Midbrain (tissue), 1 donor: ENCODE measurements at places on chromosomes 2 and 18.

DNA sequence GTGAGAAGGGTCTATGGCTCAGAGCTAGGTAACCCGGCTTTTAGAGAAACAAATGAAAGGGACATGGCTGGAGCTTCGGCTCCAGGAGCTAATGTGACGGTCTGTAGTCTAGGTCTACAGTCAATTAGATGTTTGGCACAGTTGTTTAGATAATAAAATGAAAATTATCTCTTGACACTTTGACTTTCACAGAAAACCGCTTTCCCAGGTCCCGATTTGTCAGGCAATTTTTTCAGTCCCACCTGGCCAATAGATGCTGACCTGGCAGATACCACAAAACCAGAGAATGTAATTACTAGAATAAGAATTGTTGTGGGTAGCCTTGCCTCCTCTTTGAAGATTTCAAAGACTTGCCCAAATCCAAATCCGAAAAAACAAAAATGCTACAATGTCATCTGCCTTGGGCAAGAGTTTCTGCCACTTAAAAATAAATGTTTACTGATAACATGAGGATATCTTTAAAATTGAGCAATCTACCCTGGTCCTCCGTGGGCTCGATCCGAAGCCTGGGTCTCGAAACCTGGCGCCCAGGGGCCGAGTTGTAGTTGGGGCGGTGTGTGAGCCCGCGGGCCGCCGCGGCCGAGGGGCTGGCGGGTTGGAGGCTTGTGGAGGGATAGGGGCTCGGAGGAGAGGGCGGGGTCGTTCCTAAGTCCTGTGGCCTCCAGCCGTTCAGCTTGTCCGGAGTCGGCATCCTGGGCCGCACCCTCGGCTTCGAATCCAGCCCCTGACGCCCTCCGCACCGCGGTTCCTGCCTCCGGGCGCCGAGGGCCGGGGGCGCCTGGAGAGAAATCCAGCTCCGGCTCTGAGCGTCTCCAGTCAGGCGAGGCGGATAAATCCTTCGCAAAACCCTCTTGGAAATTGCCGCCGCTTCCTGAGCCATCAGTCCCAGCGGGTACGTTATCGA is 2.3 kb downstream of the EMX1 start:
- DNase-seq: no peak

DNA sequence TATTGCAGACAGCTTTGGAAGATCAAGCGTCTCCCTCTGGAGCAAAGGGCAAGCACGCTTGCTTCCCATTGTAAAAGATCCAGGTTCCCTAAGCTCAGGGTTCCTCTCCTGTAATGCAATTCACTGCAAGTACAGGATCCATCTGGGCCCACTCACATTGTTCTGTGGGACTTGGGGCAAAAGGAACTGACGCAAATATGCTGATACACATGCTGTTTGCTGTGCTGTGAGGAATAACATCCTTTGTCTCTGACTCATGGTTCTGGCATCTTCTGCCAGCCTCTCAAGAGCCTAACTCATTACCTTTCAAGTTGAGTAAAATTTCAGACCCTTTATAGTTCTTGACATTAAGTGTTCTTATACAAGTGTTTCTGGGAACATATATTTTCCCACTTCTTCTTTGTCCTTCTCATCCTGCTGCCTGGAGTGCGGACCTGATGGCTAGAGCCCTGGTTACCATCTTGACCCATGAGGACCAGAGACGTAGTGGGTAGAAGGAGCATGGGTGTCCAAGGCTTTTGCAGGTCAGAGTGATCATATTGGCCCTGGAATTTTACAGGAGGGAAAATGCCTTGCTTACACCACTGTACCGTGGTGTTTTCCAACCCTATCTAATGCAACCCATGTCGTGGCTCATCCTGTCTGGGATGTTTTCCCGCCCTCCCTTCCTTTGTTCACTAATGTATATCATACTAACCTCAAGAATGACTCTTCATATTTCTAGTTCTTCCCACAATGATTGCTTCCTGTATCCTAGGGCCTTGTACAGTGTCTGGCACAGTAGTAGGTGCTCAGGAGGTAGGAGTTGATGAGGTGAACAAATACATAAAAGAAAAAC is 145.7 kb upstream of the GLI2 start:
- no peak for DNase-seq

GRCh38 chr2:48940606-48941005 is 185.1 kb upstream of the LHCGR start:
- DNase-seq: no peak

DNA sequence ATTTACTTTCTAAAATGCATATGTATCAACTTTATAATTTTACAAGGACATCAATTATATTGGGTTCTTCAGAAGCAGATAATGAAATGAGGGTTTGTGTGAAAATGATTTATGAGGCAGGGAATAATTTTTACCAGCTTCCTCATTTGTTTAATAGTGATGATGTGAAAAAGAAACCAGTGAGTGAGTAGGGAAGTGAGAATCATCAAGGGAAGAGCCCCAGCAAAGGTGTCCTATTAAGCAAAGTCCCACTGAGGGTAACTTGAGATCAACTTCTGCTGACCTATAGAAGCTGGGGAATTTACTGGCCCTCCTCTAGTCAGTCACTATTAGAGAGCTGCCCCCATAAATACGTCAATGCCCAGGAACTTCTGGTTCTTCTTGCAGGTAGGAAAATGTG is 266.8 kb upstream of the LYPD1 start:
- no peak for DNase-seq

- no peak for DNase-seq
Observed at GRCh38 chr2:109176928-109177327, 47.9 kb downstream of the SH3RF3 start.

- no peak for DNase-seq
Observed at GRCh38 chr2:240933966-240934700, 28.0 kb downstream of the CROCC2 start.

DNA sequence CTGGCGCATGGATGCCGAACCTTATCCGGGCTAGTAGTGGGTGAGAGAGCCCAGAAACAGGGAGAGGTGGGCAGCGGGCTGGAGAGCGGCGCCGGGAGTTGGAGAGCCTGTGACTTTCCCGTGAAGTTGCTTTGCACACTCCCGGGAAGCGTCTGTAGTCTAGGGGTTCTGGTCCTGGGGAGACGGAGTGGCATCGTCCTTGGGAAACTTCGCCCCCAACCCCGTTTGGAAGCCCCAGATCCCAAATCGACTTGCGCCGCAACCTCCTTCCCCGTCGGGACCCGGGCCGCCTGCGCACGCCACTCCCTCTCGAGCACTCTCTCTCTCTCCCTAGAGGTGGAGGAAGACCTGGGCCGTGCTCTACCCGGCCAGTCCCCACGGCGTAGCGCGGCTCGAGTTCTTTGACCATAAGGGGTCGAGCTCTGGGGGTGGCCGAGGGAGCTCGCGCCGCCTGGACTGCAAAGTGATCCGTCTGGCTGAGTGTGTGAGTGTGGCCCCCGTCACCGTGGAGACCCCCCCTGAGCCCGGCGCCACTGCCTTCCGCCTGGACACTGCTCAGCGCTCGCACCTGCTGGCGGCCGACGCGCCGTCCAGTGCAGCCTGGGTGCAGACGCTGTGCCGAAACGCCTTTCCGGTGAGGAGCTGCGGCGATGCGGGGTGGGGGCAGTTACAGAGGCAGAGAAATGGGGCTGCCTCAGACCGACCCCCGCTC is 456 bp downstream of the DOK1 start:
- no peak for DNase-seq

DNA sequence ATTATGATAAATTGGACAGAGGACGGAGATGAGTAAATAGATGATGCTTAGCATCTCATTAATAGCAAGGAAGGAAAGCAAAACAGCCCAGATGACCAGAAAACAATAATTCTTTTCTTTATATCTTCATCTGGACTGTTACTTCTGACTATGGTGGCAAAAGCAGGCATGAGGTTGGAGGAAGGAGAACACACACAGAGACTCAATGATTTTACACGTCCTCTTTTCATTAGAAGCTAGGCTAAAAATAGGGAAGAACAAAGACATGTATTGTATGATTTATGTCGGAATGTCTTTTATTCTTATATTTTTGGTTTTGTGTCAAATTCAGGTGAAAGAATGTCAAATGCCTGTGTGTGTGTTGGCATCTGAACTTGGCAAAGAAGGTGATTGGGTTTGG is 137.1 kb downstream of the MAP2 start:
- no peak for DNase-seq

- no peak for DNase-seq
Observed at GRCh38 chr2:64485331-64485730, 31.4 kb downstream of the LGALSL start.

DNA sequence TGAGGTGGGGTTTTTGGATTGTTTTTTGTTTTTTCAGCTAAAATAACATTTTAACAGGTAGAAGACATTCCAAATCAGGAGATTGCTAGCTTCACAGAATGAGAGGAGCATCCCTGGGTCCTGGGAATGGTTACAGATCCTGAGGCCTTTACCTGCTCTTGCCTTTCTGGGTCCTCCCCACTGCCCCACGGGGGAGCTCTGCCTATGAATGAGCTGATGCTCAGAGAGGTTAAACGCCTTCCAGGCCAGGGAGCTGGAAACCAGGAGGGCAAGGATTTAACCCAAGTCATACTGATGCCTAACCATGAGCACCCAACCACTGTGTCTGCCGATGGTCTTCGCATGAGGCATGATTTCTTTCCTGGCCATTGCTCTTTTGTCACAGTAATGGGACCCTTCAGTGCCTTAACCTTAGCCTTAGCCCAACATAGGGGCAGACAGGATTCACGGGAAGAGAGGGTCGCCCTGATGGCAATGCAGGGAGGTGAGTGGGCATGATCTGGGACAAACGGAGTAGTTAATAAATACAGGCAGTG is 16.1 kb downstream of the MOCOS start:
- DNase-seq: no peak

- DNase-seq: no peak
Observed at GRCh38 chr2:120662746-120663145, 72.9 kb upstream of the GLI2 start.

- no peak for DNase-seq
Observed at GRCh38 chr2:109284826-109285225, 155.8 kb downstream of the SH3RF3 start.

- no peak for DNase-seq
Observed at GRCh38 chr2:231270221-231271114, 72.0 kb downstream of the ARMC9 start.

DNA sequence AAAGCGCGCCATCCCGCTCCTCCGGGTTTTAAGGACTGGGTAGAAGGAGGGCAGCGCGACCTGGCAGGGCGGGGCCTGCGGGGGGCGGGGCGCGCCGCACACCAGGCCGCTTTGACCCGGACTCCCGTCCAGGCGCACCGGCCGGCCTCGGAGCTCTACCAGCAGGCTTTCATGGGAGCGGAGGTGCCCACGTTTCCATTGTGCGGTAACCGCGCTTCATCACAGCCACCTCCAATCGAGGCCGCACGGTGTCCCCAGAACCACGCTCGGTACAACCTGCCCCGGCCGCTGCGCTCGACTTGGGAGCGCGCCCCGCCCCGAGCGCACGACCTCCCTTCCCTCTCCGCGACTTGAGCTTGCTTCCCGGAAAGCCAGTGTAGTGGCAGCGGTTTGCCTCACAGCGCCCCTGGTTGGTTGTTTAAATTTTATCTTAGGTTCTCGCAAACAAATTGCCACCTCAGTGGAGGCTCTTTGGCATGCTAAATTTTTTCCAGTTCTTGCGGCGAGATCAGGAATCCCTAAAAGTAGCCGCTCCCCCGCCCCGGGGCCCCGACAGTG is 280 bp upstream of the CYP1B1 start:
- DNase-seq: no peak
